ENCODE measurements at places on chromosomes 3 and 15.

DNA sequence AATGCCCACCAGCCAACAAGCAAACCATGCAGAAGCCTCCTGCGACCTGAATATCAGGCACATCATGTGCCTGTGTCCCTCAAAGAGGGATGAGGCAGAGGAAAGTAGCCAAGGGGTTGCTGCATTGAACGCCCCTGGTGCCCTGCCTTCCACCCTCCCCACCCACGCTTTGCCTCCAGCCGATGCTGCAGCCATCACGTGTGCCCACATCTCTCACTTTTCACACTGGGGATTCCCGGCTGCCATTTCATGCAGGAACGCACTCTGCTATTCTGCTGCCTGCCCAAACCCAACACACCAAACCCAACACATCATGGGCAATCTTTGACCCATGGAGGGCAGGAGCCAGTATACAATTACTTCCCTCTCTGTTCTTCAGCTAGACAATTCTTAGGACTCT, 462.2 kb upstream of the PROK2 start:
- DNase-seq, result no peak

- peak; percentile 29 for DNase-seq
These were observed 3.2 kb downstream of the ZXDC start for GRCh38 chr3:126472277-126473006.

GRCh38 chr15:73741321-73741836, 11.8 kb downstream of the INSYN1 start:
- no peak for DNase-seq

GRCh38 chr3:186614597-186615483, 2.0 kb downstream of the AHSG start:
- peak; percentile 25 for DNase-seq

GRCh38 chr3:190768891-190769290, 93.6 kb downstream of the GMNC start:
- no peak for DNase-seq

- DNase-seq, result no peak
These were observed 1.3 kb downstream of the NGLY1 start for GRCh38 chr3:25781758-25782594.

All from amygdala (tissue), 56 donors.